ENCODE measurements at places on chromosomes 5 and 9.

DNA sequence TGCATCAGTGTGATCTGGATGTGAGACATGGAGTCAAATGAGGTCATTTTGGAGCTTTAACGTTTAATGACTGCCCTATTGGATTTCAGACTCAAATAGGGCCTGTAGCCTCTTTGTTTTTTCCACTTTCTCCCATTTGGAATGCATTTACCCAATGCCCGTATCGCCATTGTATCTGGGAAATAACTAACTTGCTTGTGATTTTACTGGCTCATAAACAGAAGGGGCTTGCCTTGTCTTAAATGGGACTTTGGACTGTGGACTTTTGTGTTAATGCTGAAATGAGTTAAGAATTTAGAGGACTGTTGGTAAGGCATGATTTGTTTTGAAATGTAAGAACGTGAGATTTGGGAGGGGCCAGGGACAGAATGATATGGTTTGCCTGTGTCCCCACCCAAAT lies 494.6 kb downstream of the CHSY3 start:
- DNase-seq = no peak

- no peak for DNase-seq
These were observed 1.6 kb downstream of the NR2F1 start for GRCh38 chr5:93584596-93585040.

DNA sequence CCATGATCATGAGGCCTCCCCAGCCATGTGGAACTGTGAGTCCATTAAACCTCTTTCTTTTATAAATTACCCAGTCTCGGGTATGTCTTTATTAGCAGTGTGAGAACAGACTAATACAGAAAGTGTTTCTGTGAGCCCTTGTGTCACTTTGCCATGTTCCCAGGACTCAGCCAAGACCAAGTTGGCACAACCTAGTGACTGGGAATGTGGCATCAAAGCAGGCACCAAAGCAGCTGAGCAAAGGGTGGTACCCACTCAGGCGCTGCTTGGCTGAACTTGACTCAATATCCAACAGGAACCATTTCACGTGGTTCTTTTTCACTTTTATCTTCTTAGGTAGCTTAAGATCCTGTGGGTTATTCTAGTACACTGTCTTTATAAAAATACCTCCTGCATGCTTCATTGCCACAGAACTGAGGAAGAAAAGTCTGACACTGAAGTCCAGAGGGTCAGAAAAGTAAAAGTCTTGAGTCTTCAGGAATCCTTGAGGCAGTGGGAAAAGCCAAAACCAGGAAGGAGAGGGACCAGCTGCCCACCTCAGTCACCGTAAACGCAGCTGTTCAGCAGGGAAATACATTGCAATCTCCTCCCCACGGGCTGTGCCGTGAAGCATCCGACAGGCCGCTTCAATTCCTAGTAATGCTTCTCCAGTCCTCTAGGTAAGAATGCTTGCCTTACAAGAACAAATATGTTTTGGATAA lies 90.5 kb upstream of the RETREG1 start:
- DNase-seq = no peak

GRCh38 chr5:161134956-161135355 lies 282.9 kb upstream of the ATP10B start:
- DNase-seq = no peak

GRCh38 chr9:94993160-94993820 lies 266.8 kb downstream of the AOPEP start:
- DNase-seq = no peak

GRCh38 chr5:32055891-32056866 lies 117.9 kb downstream of the GOLPH3 start:
- DNase-seq = no peak

- no peak for DNase-seq
These were observed 414.1 kb downstream of the ACTL7B start for GRCh38 chr9:108441726-108442125.

- DNase-seq = no peak
These were observed 97.8 kb upstream of the HAND1 start for GRCh38 chr5:154575546-154576428.

DNA sequence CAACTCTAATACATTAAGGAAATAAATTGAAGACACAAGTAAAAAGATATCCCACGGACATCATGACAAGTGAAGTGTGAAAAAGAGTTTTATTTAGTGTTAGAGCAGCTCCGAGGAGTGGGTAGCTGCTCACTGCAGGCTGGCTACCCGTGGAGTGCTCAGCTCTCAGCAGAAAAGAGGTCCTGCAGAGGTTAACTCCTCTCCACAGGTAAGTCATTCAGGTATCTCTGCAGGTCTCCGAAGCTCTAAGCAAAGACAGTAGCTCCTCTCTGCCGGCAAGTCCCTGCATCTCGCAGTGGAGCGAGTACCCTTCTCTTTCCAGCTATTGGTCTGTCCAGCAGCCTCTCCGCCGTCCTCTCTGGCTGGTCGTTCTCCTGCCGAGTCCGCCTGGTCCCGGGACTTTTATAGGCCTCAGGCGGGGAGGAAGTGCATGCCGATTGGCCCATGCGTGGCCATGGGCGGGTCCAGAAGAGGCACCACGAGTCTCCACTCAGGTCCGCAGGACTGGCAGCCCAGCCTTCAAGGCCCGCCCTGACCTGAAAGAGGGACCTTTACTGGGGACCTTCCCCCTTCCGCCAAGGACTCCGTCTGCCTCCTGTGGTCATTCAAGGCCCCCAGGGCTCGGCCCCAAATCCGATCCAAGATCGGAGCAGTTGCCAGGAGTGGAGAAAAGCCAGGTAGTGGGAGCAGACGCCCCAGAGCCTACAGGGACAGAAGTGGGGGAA lies 29.9 kb downstream of the BTNL9 start:
- no peak for DNase-seq

DNA sequence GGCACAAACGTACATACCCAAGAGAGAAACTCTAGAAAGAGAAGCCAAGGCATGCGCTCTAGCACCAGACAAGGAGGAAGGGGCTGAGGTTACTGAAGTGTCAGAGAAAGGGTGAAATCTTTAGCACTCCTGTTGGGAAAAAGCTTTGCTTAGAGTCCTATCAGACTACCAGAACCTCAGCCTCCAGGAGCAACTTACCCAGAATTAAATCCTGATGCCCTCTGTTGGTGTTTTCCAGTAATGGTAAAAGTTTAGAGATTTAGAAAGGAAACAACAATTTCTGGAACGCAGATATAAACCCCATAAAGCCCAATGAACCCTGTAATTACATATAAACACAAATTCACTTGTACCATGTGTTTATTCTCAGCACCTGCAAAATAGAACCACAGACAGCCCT lies 33.2 kb upstream of the ASTN2 start:
- no peak for DNase-seq

- DNase-seq = no peak
These were observed 31.6 kb downstream of the PRLR start for GRCh38 chr5:35198686-35199085.

GRCh38 chr9:84781458-84781857 lies 111.9 kb downstream of the NTRK2 start:
- no peak for DNase-seq

DNA sequence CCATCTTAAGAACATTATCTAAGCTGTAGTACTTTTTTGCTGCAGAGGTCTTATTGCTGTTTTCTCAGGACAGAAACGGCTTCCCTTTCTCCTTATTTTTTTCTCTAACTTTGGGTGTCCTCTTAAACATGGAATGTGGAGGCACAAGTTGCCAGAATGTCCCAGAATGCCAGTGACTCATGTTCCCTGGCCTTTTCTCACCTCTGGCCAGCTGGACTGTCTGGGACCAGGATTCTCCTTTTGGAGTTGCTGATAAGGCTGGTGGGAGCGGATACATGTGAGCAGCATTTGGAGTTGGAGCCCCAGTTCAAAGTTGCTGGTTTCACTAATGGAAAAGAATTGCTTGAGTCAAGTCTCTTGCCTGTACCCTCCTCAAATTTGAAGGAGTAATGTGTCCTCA lies 112.8 kb downstream of the ARHGAP26 start:
- DNase-seq = no peak

DNA sequence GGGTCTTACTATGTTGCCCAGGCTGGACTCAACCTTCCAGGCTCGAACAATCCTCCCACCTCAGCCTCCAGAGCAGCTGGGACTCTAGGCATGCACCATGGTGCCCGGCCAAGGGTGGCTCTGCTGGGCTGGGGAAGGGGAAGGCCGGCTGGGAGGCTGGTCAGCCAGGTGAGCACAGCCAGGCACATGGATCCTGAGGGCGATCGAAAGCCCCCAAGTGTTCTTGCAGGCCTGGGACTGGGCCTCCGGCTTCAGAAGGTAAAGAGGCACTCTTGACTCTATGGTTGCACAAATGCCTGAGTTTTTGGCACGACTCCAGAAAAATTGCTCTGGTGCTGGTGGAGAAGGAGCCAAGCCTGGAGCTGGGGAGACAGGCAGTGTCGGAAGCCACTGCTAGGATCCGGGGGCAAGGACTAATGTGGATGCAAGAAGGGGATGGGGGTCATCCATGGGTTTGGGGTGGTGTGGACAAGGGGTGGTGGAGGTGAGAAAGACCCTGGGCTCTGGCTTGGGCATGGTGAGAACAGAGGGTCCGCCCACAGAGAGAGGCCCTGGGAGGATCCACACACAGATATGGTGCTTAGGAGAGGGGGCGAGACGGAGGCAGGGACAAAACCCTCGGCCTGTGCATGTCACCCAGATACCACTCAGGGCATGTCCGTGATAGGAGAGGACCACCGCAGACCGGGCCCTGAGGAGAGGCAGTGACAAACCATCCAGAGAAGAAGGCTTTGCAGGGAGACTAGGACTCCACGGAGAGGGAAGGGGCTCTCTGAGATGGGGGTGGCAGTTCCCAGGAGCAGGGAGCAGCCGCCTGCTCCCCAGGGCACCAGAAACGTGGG lies 51.1 kb upstream of the COL5A1 start:
- no peak for DNase-seq

- no peak for DNase-seq
These were observed 52.5 kb downstream of the IQGAP2 start for GRCh38 chr5:76455531-76456133.

GRCh38 chr9:121364077-121364476 lies 6.0 kb downstream of the STOM start:
- DNase-seq = no peak

DNA sequence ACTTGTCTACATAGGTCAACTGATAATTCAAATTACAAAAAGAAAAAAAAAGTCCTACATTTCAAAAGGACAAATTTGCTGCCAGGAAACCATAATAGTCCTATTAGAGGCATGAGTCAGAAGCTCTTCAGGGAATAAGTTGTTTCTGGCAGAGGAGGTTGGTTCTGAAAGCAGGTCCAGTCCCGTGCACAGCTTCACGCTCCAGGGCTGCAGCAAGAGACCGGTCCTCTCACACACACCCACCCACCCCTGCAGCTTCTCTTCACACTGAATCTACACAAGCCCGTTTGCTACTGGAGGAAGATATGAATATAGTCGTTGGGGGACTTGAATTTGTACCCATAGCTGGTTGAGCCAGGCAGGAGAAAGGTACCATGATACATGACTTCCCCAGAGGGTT lies 36.9 kb upstream of the SLC1A3 start:
- DNase-seq = no peak

DNA sequence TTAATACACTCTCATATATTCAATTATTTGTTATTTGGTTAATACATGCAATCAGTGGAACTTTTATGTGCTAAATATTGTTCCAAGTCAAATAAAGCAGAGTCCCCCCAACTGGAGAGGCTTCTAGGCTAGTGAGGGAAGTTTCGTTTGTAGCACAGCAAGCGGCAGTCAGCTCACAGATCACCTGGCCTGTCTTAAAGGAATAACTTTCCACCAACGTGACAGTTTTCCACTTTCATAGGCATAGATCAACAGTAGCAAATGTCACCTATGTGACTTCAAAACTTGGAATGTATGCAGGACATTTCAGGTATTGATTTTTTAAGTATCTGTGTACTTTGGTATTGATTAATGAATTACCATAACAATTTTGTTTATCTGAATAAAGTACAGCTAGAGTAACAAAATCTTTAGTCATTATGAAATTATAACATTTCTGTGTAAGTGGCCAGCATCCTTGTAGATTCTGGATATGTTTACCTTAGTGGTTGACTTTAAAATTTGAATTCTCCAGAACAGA lies 129.7 kb upstream of the VCAN start:
- no peak for DNase-seq

DNA sequence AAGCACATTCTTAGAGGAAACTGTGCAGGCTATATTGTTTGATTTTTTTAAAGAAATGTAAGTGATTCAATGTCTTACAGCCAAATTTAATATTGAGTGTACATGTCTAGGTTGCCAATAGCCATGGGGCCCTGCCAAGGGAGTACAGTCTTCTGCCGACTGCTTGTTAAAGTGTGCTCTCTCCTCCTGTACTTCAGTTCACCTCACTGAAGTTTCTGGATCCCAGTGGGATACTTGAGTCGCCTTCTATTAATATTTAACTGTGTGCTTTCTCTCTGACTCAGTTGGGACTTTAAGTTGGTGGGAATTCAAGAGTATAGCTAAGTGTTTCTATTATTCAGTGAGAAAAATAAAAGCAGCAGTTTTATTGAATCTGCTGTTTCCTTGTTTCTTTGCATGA lies 44.5 kb upstream of the C5orf47 start:
- DNase-seq = no peak

DNA sequence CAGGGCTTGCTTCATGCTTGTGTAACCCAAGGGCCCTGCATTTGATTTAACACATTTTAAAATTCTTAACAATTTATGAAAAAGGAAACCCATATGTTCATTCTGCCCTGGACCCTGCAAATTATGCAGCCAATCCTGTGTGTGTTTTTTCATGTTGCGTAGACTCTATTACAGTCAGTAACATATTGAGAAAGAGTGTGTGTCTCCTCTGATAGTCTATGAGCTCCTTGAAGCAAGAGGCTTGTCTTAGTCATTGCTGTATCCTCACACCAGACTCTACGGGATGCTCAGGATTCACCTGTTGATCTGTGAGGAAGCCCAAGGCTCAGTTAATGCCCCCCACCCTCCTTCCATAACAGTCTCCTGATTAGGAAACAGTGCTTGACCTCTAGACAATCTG lies 177.3 kb upstream of the DMAC1 start:
- no peak for DNase-seq

DNA sequence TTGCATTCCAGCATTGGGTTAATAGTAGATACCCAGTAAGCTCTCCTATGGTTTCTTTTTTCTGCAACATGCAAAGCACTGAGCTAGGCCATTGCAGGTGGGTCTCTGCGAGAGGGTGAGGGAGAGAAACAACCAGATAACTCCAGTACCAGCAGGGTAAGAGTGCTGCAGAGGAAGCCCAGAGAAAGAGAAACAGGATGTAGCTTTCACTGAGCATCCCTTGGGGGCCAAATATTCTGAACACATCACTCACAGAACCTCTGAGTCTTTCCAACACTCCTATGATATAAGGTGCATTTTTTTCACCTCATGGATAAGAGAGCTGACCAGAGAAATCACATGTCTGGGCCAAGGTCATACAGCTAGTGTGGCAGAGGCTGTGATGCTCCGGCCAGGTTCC lies 76.7 kb downstream of the TRIM32 start:
- DNase-seq = no peak
